Hair follicle dermal papilla cell (primary cell): ENCODE measurements at places on chromosomes 7 and 10. TPM values are rescaled to one million over a fixed set of nuclear protein-coding genes. Genes with fewer than 3 reads are reported as not detected.

The HECW1 gene
- total RNA-seq, result 2.3 and 3.4 TPM in 2 replicates

The WNT2 gene
- total RNA-seq, result 6.3 and 7.5 TPM in 2 replicates

The SPDYE1 gene
- total RNA-seq, result under 0.01 TPM in 1 of 2 replicates, not detected in the other

The PRSS37 gene
- total RNA-seq, result not detected in 2 replicates

The VWA2 gene
- total RNA-seq, result 0.16 TPM in 1 of 2 replicates, not detected in the other

The FAM241B gene
- total RNA-seq, result not detected in 2 replicates

The MMD2 gene
- not detected in 2 replicates for total RNA-seq

The PRLHR gene
- total RNA-seq, result not detected in 2 replicates

The ZYX gene
- total RNA-seq, result 75.5 and 93.1 TPM in 2 replicates

The GNGT1 gene
- not detected in 2 replicates for total RNA-seq
